Bladder microvascular endothelial cell (primary cell): ENCODE measurements at places on chromosomes 6 and 20. TPM values are rescaled to one million over a fixed set of nuclear protein-coding genes. Genes with fewer than 3 reads are reported as not detected.

PLAGL2 gene
- total RNA-seq = 1.1 and 4.2 TPM in 2 replicates

SLC22A16 gene
- not detected in 2 replicates for total RNA-seq

SIRPD gene
- total RNA-seq = not detected in 2 replicates

CEP162 gene
- 3.9 and 8.0 TPM in 2 replicates for total RNA-seq

SERINC3 gene
- total RNA-seq = 96.7 and 97.1 TPM in 2 replicates

TCF21 gene
- total RNA-seq = not detected in 2 replicates

SDC4 gene
- total RNA-seq = 12.6 and 88.2 TPM in 2 replicates

PPP1R14C gene
- not detected in 2 replicates for total RNA-seq

CENPW gene
- 4.7 and 17.5 TPM in 2 replicates for total RNA-seq

BPIFB2 gene
- not detected in 2 replicates for total RNA-seq

MPC1 gene
- 9.3 and 17.5 TPM in 2 replicates for total RNA-seq

PRL gene
- not detected in 2 replicates for total RNA-seq

MCHR2 gene
- not detected in 2 replicates for total RNA-seq
